ENCODE measurements at places on chromosomes 2 and 18. TPM values are rescaled to one million over a fixed set of nuclear protein-coding genes. Genes with fewer than 3 reads are reported as not detected.

Gene PLB1
- total RNA-seq = 2.6 TPM

Gene CHN1
- total RNA-seq = 21.5 TPM

Gene C18orf54
- 2.1 TPM for total RNA-seq

Gene GALNT3
- total RNA-seq = not detected

Gene IFIH1
- total RNA-seq = 1.1 TPM

Gene ELP2
- total RNA-seq = 29.2 TPM

Gene CNTNAP5
- total RNA-seq = not detected

Gene DSEL
- 0.53 TPM for total RNA-seq

Gene MFSD2B
- 0.68 TPM for total RNA-seq

Gene MLPH
- 225 TPM for total RNA-seq

Gene MGAT4A
- 1.4 TPM for total RNA-seq

Gene FNDC4
- 3.8 TPM for total RNA-seq

Gene ALK
- not detected for total RNA-seq

Gene SERPINB10
- total RNA-seq = not detected

Gene COLEC12
- total RNA-seq = 0.03 TPM

Gene TLX2
- total RNA-seq = 0.31 TPM

Gene ALKAL2
- total RNA-seq = not detected

Gene SAP130
- total RNA-seq = 14.0 TPM

Gene PECR
- 13.9 TPM for total RNA-seq

Gene FOXD4L1
- 0.09 TPM for total RNA-seq

Gene C2orf80
- total RNA-seq = not detected

Gene NR4A2
- 2.9 TPM for total RNA-seq

Gene SLC9A2
- 3.3 TPM for total RNA-seq

Gene PPP1R1C
- 1.8 TPM for total RNA-seq

Gene CRYBA2
- not detected for total RNA-seq

Gene SLC19A3
- 2.1 TPM for total RNA-seq

Gene CCDC74A
- 13.9 TPM for total RNA-seq

Gene PMAIP1
- total RNA-seq = 13.7 TPM

Gene HOXD13
- 0.19 TPM for total RNA-seq

Measured in A549 treated with dexamethasone at 1 μM for 4 hours (cell line).